Thyroid gland (tissue), 4 donors: ENCODE measurements at places on chromosomes 2 and 18. TPM values are rescaled to one million over a fixed set of nuclear protein-coding genes. Genes with fewer than 3 reads are reported as not detected.

OTOS gene
- total RNA-seq = 4.3 TPM

TEKT4 gene
- 0.88 TPM for total RNA-seq

CPS1 gene
- 3.9 TPM for total RNA-seq

IL1F10 gene
- total RNA-seq = not detected

GCKR gene
- not detected for total RNA-seq

PIEZO2 gene
- 5.0 TPM for total RNA-seq

UGT1A6 gene
- total RNA-seq = 0.81 TPM

GPR17 gene
- not detected for total RNA-seq

LYPD6 gene
- total RNA-seq = 0.33 TPM

ZNF396 gene
- total RNA-seq = 14.2 TPM
